ENCODE measurements at places on chromosomes 2 and 18.

- H3K27ac ChIP-seq, result no peak overlapping the region
- H3K27me3 ChIP-seq, result no peaks in the 10 kb centered on the region
- no peaks in the 10 kb centered on the region for H3K4me1 ChIP-seq
- DNase-seq, result no peak
- H3K4me3 ChIP-seq, result no peak overlapping the region
These were observed 140.8 kb upstream of the IL1R2 start for GRCh38 chr2:101850991-101851390.

DNA sequence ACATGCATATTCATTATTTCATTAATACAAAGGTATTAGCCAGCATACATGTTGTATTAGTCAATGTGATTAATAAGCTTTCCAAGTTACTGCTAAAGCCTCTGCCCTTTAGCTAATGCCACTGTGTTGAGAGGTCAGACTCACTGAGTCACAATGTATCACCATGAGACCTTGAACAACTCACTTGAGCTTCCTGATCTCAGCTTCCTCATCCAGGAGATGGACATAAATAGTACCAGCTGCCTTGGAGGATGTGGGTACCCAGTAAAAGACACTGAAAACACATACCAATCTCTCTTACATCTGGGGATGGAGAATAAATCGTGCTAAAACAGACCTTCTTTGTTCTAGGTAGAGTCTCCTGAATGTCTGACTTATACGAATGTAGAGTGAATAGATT lies 224.6 kb downstream of the EPHA4 start:
- H3K27ac ChIP-seq, result no peak overlapping the region
- no peak for DNase-seq
- H3K36me3 ChIP-seq, result no peaks in the 10 kb centered on the region
- no peak overlapping the region for H3K4me3 ChIP-seq

DNA sequence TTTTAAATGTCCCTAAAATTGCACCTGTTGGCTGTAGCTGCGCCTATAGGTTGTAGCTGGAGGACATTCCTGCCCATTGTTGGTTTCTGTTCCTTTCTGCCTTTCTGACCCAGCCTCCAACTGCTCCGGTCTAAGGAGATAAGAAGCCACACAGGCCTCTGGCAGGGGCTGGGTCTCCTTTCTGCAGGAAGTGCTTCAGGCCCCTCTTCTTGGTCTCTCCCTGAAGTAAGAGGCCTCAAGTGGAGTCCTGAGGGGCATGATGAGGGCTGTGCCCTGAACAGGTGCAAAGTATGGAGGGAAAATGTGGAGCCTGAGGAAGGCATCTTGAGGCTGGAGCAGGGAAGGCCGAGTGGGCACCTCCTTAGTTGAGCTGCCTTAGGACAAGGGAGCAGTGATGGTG lies 10.4 kb upstream of the SFTPB start:
- no peaks in the 10 kb centered on the region for H3K36me3 ChIP-seq
- H3K27me3 ChIP-seq, result no peaks in the 10 kb centered on the region
- no peak overlapping the region for H3K4me3 ChIP-seq
- H3K4me1 ChIP-seq, result no peaks in the 10 kb centered on the region
- DNase-seq, result no peak

GRCh38 chr18:46856973-46857372 lies 60.3 kb downstream of the PIAS2 start:
- no peaks in the 10 kb centered on the region for H3K27me3 ChIP-seq
- peak; percentile 23 for DNase-seq
- H3K4me3 ChIP-seq, result no peak overlapping the region
- no peaks in the 10 kb centered on the region for H3K4me1 ChIP-seq

DNA sequence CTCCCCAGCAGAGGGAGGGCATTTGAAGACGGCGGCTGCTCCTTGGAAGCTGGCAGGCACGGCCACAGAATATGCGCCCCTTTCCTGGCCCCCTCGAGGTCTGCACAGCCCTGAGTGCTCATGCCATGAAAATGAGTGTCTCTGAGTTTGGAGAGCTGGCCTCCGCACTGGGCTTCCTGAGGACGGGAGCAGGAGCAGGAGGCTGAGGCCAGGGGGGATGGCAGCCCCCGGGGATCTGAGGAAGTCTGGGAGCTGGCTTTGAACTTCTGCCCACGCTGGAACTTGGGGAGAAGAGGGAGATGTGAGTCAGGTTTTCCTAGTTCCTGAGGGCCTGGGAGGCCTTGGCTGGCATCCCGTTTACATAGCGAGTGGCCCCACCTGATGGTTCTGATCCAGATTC lies 47.0 kb downstream of the RRM2 start:
- no peaks in the 10 kb centered on the region for H3K4me1 ChIP-seq
- no peak overlapping the region for H3K27ac ChIP-seq
- H3K36me3 ChIP-seq, result no peaks in the 10 kb centered on the region
- DNase-seq, result no peak
- H3K4me3 ChIP-seq, result no peak overlapping the region

DNA sequence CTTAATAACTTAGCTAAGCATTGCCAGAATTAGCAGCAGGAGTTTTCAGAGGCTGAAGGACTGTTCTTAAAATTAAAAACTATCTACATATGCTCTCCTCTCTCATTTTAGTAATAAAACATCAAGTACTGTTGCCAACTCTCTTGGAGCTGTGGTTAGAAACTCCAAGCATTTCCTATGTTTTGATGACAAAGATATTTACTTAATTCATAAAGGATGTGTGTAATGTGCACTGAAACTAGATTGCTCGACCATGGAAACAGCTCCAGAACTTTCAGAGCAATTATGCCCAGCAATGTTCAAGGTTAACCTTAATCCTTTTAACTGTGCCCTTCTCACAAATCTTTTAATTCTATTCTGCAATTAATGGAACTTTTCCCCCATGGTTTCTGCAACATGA lies 8.4 kb downstream of the GRP start:
- no peaks in the 10 kb centered on the region for H3K36me3 ChIP-seq
- H3K27ac ChIP-seq, result no peak overlapping the region
- no peak overlapping the region for H3K4me3 ChIP-seq
- H3K27me3 ChIP-seq, result peaks cover 2% of the 10 kb centered on the region
- DNase-seq, result no peak
- peaks cover 3% of the 10 kb centered on the region for H3K4me1 ChIP-seq

DNA sequence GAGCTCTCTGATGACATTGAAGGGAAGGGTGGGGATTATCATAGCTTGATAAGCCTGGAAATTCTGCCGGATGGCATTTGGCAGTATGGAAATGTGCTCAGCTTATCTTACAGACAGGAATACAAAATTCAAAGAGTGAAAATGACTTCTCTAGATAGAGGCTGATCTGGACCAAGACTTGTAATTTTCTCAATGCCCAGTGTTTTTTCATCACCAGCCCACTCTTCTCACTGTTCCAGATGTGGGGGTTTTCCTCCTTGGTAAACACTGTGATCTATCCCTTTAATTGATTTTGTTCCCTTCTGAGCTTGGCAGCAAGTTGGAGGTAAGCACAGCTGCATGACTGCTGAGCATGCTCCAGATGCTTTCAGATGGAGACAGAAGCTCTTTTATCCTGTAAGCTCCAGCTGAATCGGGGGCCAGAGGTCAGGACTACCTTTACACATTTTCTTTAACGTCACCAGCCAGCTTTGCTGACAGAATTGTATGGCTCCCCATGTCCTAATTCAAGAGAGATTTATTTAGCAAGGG lies 287.4 kb upstream of the TCF4 start:
- H3K4me3 ChIP-seq, result no peak overlapping the region
- H3K27me3 ChIP-seq, result no peaks in the 10 kb centered on the region
- H3K4me1 ChIP-seq, result peaks cover 2% of the 10 kb centered on the region
- no peaks in the 10 kb centered on the region for H3K36me3 ChIP-seq
- peak; percentile 40 for DNase-seq

DNA sequence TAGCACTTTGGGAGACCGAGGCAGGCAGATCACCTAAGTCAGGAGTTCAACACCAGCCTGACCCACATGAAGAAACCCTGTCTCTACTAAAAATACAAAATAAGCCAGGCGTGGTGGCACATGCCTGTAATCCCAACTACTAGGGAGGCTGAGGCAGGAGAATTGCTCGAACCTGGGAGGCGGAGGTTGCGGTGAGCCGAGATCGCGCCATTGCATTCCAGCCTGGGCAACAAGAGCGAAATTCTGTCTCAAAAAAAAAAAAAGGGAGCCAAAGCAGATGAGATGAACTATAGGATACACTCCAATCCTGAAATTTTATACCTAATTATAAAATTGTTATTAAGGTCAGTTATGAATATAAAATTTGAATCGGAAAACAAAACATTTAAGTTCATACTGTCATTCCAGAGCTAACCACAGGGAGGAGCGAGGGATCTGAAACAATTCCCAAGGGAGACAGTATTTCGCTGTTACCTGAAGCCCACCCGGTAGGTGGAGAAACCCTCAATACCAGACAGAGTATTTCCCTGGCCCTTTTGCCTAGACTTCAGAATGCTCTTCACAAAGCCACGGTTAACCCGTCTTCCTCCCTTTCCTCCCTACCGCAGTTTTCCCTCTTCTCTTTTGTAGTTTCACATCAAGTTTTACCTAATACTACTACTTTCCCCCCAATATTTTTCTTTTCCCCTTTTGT lies 1.4 kb downstream of the PPM1G start:
- peak overlapping the region; percentile 1 for H3K4me3 ChIP-seq
- peak; percentile 90 for DNase-seq
- no peaks in the 10 kb centered on the region for H3K27me3 ChIP-seq
- H3K36me3 ChIP-seq, result no peaks in the 10 kb centered on the region

GRCh38 chr2:56812432-56812831 lies 628.6 kb downstream of the CCDC85A start:
- no peaks in the 10 kb centered on the region for H3K27me3 ChIP-seq
- H3K4me3 ChIP-seq, result no peak overlapping the region
- no peak for DNase-seq

DNA sequence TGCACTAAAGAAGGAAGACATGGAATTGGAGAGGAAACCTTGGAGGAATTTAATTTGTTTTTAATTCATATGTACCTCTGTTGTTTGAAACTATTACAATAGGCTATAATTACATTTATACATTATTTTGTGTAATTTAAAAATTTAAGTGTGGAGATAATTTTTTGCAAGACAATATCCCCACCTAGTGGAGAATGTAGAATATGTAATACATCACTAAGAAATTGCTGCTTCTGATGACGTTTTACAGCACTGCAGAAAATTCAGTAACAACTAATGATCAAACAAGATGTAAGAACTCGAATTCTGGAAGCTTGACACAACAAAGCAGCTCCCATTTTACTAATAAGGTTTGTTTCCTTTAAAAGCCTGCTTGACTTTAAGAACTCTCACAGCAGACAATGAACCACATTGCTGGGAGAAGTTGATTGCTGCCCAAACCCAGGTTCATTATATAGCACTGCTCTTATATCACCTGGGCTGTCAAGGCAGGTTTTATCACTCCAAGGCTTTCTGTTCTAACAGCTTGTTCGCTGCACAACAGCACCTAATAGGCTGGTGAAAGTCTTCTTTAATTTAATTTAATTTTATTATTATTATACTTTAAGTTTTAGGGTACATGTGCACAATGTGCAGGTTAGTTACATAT lies 53.4 kb downstream of the THADA start:
- DNase-seq, result peak; percentile 35
- H3K27ac ChIP-seq, result no peak overlapping the region
- H3K4me1 ChIP-seq, result no peaks in the 10 kb centered on the region
- H3K36me3 ChIP-seq, result peaks cover 1% of the 10 kb centered on the region
- H3K27me3 ChIP-seq, result no peaks in the 10 kb centered on the region
- no peak overlapping the region for H3K4me3 ChIP-seq

- no peaks in the 10 kb centered on the region for H3K4me1 ChIP-seq
- no peak overlapping the region for H3K4me3 ChIP-seq
- H3K36me3 ChIP-seq, result no peaks in the 10 kb centered on the region
- no peaks in the 10 kb centered on the region for H3K27me3 ChIP-seq
- no peak overlapping the region for H3K27ac ChIP-seq
These were observed 252.6 kb downstream of the AGAP1 start for GRCh38 chr2:235746257-235746934.

- no peak overlapping the region for H3K4me3 ChIP-seq
- H3K27me3 ChIP-seq, result no peaks in the 10 kb centered on the region
- H3K4me1 ChIP-seq, result peaks cover under 1% of the 10 kb centered on the region
- no peak for DNase-seq
These were observed 56.4 kb upstream of the HAAO start for GRCh38 chr2:42848726-42849290.

DNA sequence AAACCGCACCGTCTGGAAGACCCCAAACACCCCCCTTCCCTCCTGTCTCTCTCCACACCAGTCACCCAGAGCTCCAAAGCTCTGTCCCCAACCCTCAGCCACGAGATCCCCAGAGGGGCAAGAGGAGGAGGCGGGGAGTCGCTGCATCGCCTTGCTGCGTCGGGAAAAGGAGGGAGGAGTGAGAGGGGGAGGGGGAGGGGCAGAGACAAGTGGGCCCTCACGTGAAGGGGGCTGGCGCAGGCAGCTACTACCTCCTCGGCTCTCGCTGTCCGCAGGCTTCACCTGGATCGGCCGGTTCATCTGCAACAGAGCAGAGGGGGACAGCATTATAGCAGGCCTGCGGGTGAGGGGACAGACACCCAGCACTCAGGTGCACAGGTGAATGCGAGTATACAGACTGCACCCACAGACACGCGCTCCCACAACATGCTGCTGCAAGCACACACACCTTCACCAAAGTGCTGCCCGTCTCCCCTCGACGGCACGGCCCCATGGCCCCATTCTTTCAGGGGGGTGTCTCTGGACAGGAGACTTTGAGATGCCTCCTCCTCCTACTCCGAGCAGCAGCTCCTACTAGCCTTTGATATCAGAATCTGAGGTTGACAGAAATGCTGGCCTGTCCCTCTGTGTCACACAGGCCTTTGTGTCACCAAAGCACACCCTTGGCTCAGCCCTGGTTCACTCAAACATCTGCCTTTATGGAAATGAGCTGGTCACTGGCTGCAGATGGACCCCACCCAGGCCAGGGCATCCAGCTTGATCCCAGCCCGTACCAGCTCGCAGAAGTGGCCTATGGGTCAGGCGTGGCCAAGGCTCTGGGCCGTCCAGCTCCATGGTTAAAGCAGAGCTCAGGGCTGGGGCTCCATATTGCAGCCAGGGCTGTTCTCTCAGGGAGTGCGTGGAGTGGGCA lies 243.8 kb downstream of the CELF4 start:
- H3K4me3 ChIP-seq, result no peak overlapping the region
- DNase-seq, result no peak
- no peak overlapping the region for H3K27ac ChIP-seq
- H3K27me3 ChIP-seq, result no peaks in the 10 kb centered on the region

DNA sequence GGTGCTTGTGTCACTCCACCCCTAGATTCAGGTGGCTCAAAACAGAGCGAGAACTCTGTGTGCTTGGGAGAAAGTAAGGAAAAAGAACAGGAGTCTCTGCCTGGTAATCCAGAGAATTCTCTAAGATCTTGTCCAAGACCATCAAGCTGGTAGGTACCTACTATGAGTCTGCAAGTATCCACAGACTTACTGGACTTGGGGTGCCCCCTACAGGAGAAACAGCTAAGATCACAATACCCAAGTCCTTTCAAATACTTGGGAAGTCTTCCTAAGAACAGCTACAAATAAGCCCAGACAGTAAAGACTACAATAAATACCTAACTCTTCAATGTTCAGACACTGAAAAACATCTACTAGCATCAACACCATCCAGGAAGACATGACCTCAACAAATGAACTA lies 1143.6 kb upstream of the ACVR2A start:
- peak; percentile 86 for DNase-seq
- H3K27ac ChIP-seq, result no peak overlapping the region
- H3K4me1 ChIP-seq, result no peaks in the 10 kb centered on the region
- no peaks in the 10 kb centered on the region for H3K27me3 ChIP-seq
- H3K4me3 ChIP-seq, result no peak overlapping the region
